ENCODE measurements at places on chromosomes 12 and 14.

DNA sequence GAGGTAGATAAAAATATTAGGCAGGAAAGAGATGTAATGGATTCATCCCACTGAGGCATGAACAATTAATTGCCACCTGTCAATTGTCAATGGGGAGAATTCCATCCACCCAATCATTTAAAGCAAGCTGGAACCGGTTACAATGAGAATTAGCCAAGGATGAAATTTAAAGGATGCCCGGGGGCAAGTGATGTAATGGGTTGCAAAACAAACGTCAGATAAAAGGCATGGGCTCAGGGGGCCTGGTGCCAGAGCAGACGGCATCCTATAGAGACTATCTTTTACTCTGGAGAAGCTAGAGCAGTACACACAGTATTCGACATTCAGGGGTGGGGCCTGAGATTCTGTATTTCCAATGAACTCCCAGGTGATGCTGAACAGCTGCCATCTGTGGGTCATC is 80.5 kb upstream of the ZFP36L1 start:
- no peak for DNase-seq

- no peak for DNase-seq
These were observed 220.6 kb downstream of the GXYLT1 start for GRCh38 chr12:41924111-41924510.

- no peak for DNase-seq
These were observed 4.4 kb upstream of the KCNA1 start for GRCh38 chr12:4905316-4905715.

DNA sequence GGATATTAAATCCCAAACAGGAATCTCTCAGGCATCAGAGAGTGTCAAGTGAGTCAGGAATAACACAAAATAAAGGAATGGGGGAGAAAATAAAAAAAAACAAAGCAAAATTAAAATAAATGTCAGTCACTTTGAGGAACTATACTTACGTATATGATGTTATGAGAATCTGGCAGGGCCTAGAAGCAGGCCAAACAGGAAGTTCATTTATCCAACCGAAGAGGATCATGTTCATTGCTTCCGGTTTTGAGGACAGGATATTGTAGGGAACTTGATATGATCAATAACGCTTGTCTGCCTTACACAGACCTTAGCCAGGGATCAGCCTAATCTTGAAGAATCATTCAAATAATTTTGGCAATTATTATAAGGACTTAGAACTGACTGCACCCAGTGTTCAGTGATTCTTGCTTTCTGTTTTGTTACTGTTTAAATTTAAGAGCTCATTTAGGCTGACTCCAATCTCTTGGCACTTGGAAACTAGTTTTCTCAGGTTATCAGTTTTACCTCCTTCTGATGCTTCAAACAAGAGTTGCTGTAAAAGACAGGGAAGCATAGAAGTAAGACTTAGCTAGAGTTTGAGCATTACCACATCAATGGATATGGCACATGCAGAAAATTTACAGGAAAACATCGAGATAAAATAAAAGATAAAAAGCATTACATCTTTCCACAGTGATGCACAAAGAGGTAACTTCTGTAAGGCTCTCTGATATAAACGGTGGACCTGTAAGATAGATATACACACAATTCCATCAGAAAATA is 53.4 kb downstream of the ZFC3H1 start:
- DNase-seq: no peak

GRCh38 chr12:6914246-6914946 is at the start of gene ENO2:
TSS of gene ENO2 (plus strand) at chr12:6914580. CDS start at chr12:6915833, 1,253 bp downstream.
- peak; percentile 69 for DNase-seq

- DNase-seq: peak; percentile 87
These were observed at the start of gene SUDS3 for GRCh38 chr12:118376089-118377020. TSS of gene SUDS3 (plus strand) at chr12:118376555. CDS start at chr12:118376692, 137 bp downstream.

GRCh38 chr12:117069926-117070900 is 29.0 kb downstream of the TESC start:
- DNase-seq: no peak

DNA sequence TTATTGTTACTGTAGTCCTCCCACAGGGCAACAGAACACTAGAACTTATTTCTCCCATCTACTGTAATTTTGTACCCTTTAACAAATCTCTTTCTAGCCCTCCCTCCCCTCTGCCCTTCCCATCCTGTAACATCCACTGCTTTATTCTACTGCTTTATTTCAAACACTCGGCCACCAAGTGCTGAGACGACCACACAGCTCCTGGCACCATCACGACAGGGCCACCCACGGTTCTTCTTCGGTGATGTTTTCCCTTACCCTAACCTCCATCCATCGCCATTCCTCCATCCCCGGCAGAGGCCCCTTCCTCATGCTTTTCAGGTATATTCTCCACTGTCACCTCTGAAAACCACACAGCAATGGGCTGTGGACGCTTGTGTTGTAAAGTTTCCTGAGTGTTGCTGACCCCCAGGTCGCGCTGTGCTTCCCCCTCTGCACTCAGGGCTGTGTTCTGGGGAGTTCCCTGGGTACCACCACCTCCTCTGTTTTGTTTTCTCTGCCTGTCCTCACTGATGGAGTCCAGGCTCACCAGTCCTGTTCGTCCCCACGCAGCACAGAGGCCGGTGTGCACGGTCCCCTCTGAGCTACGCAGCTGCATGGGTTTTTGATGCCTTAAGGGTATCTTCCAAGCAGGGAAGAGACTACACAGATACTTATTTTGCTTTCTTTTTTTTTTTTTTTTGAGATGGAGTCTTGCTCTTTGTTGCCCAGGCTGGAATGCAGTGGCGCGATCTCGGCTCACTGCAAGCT is 207.2 kb upstream of the TMEM132C start:
- DNase-seq: no peak

- no peak for DNase-seq
These were observed 68.1 kb upstream of the DCD start for GRCh38 chr12:54716261-54716660.

DNA sequence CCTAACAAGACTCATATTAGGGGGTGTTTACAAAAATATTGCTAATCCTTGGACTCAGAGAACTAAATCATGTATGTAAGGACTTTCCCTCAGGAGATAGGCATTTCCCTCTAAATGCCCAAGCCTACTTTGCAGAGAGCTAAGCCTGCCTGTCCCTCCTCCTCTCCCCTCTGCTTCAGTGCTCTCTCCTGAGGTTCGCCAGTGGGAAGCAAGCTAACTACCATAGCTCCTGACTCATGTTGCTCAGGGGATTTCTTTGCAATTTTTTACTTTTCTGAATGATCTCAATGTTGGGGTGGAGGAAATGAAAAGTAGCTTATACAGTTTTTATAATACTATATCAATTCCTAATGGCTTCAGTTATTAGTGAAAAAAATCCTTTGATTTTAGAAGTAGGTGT is 29.6 kb downstream of the IFT43 start:
- DNase-seq: no peak

- no peak for DNase-seq
These were observed 91.6 kb downstream of the HELB start for GRCh38 chr12:66393890-66394289.

- DNase-seq: no peak
These were observed 46.0 kb upstream of the PLBD1 start for GRCh38 chr12:14613718-14614117.

DNA sequence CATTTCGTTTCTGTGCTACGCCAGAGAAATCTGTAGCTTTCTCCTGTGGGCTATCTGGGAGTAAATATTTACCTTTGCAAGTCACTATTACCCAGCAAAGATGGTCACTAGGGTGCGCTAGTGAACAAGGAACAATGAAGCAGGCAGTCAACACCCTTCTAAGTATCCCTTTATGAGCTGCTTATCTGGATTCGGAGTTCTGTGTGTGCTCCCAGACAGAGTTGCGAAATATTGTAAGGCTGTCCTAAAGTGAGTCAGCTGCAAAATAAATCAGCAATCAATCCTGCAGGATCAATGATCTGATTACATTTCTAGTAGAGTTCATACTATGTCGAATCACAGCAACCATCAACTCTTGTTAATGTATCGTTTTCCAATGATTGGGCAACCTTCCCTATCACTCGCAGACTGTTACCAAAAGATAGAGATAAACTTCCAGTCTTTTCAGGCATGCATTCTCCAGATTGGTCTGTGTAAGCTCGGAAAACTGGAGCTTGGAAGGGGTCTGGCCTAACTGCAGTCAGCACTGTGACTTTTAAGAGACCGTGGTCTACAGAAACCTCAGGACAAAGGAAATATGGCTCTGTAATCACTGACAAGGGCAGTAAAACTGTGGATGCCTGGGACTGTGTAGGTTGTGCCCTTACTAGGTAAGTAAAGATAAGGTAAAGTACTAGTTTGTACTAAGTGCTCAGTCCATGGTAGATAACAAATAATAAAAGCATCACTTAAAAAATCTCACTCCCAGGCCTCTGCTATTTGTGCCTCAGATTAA is 133.5 kb downstream of the KCNK10 start:
- DNase-seq: no peak

- no peak for DNase-seq
These were observed 1.1 kb downstream of the BRI3BP start for GRCh38 chr12:124994437-124994975.

DNA sequence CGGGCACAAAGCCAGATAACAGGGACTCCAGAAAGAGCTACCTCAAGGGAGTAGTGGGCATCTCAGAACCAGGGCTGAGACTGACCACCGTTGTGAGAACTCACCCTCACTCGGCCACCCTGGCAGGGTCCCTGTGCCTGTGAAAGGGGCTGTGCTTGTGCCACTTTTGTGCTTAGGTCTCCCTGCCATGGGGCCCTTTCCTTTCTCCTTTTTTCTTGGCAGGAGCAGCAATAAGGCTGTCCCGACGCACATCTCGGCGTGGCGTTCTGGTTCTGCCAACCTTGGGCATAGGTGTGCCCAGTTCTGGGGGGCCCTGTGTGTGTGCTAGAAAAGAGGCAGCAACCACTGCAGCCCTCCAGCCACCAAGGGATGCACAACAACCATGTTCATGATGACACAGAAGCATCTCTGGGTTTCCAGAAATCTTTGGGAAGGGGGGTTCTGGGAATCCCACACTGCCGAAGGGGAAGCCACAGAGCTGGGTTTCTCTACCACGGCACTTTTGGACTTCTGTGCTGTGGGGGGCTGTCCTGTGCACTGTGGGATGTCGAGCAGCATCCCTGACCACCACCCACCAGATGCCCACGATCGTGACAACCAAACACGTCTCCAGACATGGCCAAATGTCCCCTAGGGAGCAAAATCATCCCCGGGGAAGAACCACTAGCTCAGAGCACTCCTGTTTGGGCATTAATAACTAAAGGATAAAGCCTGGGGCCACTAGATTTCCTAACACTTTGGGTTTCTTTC is 13.1 kb upstream of the TMEM119 start:
- no peak for DNase-seq

DNA sequence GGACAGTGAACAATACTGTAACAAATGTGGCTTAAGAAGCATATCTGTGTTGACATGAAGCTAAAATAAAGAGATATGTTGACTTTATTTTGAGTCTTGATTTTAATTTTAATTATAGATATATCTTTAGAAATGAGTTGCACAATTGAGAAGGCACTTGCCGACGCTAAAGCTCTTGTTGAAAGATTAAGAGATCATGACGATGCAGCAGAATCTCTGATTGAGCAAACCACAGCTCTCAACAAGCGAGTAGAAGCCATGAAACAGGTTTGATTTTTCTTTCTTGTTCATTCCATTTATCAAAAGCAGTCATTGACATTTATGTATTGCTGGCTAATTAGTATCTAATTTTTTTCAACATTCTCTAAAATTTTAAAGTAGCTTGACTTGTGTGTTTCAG is 15.8 kb downstream of the FGFR1OP2 start:
- no peak for DNase-seq

DNA sequence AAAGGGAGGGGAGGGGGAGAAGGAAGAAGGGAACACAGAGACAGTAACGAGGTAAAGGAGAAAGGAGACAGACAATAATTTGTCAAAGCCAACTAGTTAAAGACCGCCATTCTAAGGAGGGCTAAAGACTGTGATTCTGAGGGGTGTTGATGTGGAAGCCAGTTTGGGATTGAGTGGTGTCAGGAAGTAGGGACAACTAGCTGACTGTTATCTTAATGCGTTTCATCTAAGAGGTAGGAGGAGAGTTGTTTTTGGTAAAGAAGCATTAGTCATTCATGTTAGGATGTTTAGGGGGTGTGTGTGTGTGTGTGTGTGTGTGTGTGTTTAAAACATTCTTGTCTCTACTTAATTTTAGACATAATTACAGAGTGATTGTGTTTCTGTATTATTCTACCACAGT is 95.0 kb downstream of the INSM2 start:
- DNase-seq: no peak

- DNase-seq: no peak
These were observed 29.2 kb downstream of the BTBD7 start for GRCh38 chr14:93303659-93304058.

DNA sequence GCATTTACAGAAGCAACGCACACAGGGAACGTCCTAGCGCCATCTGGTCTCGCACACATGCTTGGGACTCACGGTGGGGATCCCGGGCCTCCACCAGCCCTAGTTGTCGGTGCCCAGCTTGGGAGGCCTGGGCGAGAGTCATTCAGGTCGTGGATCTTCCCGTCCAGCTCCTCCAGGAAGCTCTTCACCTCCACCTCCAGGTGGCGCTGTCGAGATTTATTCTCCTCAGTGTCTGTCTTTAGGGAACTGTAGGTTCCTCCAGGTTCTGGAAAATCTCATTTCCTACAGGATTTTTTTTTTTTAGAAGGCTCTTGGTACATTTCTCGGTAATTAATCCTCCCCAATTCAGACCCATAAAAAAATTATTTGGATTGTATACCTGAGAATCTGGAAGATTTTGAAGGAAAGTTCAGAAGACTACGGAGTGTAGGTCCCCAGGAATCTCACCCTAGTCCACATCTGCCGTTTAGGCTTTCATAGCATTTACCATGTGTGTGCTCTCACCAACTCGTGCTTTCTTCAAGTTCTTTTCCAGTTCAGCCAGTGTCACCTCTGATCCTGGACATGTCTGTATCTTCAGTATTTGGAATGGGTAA is 910.0 kb downstream of the TMEM121 start:
- DNase-seq: peak; percentile 61

- no peak for DNase-seq
These were observed 543.6 kb downstream of the TMEM121 start for GRCh38 chr14:106069804-106070625.

- no peak for DNase-seq
These were observed 45.5 kb downstream of the CHST11 start for GRCh38 chr12:104502217-104502616.

GRCh38 chr14:31596342-31597095 is 35.3 kb downstream of the NUBPL start:
- no peak for DNase-seq

DNA sequence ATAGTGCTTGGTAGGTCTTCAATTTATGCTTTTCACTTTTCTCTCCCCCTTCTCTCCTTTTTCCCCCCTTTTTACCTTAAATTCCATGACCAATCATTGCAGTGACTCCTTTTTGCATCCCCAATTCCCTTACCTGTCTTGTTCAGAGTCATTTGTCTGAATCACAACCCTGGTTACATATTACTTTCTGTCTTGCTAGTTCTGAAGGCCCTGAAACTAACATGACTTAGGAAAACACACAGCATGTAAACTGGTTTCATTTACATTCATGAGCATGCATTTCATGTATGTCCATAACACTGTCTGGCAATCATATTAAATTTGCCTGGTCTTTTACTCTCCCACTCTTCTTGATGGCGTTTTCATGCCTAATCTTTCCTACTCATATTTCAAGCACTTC is 20.3 kb upstream of the FOXG1 start:
- no peak for DNase-seq

All from activated T-helper 1 cell treated with anti-CD3 and anti-CD28 coated beads, Interleukin-2, amount 50 U/mL, for 16 hours (primary cell).